NCI-H1436 treated with DMSO at 0.1 percent for 48 hours (cell line): ENCODE measurements at places on chromosomes 13 and 19.

- no peak for DNase-seq
Measured at GRCh38 chr19:48568345-48568886, 16.4 kb downstream of the SULT2B1 start.

DNA sequence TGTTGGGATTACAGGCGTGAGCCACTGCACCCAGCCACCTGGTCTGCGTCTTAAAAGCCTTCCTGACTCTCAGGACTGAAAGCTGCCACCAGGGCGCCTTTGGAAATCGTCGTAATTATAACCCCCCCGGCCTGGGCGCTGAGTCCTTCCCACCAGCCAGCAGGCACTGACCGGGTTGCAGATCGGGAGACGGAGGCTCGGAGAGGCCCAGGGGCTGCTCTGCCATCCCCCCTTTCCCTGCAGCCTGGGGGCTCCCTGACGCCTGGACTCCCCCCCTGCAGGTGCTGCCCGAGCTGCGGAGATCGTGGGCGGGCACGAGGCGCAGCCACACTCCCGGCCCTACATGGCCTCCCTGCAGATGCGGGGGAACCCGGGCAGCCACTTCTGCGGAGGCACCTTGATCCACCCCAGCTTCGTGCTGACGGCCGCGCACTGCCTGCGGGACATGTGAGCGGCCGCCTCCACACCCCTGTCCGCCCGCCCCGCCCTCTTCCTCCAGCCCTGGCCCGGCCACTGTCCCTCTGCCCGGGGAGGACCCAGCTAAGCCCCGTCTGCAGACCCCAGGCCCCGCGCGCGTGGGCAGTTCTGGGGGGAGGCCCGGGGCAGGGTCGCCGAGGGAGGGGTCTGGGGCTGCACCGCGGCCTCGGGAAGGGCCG, 2.5 kb downstream of the PRTN3 start:
- DNase-seq, result no peak

- no peak for DNase-seq
Measured at GRCh38 chr19:29680447-29680846, 15.2 kb downstream of the PLEKHF1 start.

GRCh38 chr19:41547569-41547968, 28.4 kb upstream of the CEACAM21 start:
- DNase-seq, result no peak

GRCh38 chr13:43861863-43862262, 17.7 kb downstream of the CCDC122 start:
- no peak for DNase-seq

GRCh38 chr13:75850916-75851315, 214.8 kb downstream of the LMO7 start:
- no peak for DNase-seq

DNA sequence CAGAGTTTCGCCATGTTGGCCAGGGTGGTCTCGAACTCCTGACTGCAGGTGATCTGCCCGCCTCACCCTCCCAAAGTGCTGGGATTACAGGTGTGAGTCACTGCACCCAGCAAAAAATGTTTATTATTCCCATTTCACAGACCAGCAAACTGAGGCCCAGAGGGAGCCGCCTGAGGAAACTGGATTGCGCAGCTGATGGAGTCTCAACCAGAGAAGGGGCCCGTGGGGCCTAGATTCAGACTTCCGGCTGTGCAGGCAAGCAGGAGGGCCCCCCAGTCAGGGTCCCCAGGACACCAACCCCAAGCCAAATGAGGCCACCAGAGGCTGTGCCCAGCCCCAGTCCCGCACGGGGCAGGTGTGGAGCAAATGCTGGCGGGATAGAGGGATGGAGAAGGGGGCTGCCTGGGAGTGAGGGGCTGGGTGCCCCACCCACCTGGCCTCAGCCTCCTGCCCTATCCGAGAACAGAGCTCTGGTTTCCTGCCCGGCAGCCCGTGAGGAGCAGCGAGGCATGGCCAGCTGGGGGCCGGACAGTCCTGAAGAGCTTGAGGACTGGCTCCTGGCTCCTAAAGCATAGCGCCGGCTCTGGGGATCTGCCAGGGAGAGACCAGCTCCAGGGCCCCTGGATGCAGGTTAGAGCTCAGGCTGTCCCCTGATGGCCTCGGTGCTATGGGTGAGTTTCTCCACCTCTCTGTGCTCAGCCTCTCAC, 22.0 kb downstream of the MISP start:
- no peak for DNase-seq

- no peak for DNase-seq
Measured at GRCh38 chr13:34410678-34411077, 531.4 kb upstream of the NBEA start.

DNA sequence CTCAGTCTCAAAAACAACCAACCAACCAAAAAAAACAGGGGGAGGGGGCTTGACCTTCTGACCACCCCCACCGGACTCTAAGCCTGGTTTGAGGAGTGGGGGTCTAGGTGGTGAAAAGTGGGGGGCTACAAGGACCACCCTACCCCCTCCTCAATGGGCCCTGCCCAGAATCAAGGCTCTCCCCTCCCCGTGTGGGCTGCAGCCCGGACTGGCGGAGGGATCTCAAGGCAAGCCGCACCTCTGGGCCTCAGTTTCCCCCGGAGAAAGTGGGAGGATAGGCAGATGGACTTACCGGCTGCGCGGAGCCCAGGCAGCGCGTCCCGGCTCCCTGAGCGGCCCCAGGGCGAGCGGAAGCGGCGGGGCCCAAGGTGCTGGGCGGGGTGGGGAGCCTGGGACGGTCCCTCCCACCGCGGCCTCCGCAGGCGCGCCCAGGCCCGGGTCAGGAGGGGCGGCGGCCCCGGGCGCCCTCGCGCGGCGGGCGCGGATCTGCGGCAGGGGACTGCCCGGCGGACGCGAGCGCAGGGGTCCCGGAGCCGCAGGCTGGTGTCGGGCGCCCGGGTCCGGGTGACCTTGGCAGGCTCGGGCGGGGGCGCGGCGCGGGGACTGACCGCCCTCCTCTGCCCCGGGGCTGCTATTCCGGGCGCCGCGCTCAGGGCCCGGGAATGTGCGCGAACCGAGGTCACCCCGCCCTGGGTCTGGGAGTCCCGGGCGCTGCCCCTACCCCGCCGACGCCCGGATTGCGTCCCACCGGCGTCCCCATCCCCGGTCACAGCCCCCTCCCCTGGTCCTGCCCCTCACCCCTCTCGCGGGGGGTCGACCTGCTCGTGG, at the start of gene ADAMTSL5:
TSS of gene ADAMTSL5 (minus strand) at position 349 of the 828 bp plus-strand sequence. CDS start 2,076 bp downstream, outside the sequence.
- no peak for DNase-seq

- no peak for DNase-seq
Measured at GRCh38 chr19:5152013-5152763, 183.3 kb downstream of the KDM4B start.
